CD4-positive, alpha-beta T cell treated with Interleukin-17A for 1 hour (primary cell): ENCODE measurements at places on chromosomes 5 and 9.

- DNase-seq: no peak
Measured at GRCh38 chr9:129867136-129868022, 32.1 kb downstream of the USP20 start.

DNA sequence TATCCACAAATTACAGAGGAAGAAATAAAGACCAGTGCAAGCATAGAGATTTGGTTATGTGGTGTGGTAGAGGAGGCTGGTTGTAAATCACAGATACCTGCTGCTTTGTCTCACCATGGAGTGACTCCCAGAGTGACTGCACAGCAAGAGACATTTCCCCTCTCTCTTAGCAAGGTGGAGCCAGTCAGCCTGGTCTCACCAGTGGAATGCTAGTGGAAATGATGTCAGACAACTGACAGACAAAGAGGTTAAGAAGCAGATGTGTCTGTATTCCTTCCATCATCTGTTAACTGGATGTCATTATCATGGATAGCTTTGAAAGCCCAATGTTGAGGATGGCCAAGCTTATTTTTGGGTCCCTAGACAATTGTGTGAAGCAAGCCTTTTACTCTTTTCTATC lies 509.4 kb upstream of the SEMA6A start:
- DNase-seq: no peak

DNA sequence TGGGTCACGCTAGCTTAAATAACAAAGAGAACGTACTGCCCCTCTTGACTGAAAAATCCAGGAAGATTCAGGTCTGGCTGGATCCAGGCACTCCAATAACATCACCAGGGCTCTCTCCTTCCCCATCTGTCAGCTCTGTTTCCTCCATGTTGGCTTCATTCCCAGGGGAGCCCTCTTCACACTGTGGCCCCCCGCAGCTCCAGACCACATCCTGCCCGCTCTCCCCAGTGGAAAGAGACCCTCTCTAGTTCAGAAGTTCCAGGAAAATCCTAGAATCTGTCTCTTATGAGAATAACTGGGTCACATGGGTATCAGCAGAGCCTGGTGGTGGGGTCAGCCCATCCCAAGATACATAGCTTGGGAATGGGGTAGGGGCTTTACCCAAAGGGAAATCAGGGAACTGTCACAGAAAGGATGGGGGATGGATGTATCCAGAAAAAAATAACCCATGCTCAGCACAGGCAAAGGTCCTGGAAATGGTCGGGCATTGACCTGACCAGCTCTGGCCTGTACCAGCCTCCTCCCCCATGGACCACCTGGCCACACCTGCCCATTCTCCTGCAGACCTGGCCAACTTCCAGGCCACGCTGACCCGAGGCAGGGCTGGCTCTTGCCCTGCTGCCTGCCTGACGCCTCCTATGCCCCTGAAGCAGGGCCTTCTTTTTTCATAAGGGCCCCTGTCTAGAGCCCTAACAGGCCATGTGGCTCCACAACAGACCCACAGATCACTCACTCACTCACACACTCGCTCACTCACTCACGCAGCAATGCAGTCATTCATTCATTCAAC lies 65.9 kb downstream of the COL23A1 start:
- DNase-seq: no peak

DNA sequence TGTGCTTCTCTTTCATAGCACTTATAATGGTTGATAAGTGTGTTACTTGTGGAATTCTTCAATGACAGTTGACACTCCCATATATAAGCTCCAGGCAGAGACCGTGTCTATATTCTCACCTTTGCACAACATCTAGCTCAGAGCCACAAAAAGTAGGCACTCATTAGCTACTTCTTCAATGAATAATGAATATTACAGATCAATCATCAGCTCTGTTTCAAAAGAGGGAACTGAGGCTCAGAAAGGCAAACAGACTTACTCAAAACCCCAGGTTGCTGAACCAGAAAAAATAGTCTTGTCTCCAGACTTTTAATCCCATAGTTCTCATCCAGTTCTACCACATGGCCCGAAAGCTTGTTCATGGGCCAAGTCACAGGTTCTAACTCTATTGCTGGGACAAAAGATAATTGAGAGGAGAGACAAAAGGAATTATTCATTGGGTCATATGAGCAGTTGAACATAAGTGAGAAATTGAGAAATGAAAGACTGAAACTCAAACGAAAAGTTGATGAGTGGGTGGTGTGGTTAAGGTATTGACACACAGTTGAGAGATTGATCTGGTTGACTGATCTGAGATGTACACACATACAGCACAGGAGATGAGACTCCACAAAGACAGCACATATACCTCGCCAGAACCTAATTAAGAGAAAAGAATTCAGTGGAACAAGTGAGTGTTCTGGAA lies 381.6 kb downstream of the EFNA5 start:
- DNase-seq: no peak

GRCh38 chr5:104053353-104053649 lies 490.7 kb upstream of the NUDT12 start:
- DNase-seq: no peak

GRCh38 chr5:124962111-124962510 lies 215.7 kb upstream of the ZNF608 start:
- DNase-seq: no peak

DNA sequence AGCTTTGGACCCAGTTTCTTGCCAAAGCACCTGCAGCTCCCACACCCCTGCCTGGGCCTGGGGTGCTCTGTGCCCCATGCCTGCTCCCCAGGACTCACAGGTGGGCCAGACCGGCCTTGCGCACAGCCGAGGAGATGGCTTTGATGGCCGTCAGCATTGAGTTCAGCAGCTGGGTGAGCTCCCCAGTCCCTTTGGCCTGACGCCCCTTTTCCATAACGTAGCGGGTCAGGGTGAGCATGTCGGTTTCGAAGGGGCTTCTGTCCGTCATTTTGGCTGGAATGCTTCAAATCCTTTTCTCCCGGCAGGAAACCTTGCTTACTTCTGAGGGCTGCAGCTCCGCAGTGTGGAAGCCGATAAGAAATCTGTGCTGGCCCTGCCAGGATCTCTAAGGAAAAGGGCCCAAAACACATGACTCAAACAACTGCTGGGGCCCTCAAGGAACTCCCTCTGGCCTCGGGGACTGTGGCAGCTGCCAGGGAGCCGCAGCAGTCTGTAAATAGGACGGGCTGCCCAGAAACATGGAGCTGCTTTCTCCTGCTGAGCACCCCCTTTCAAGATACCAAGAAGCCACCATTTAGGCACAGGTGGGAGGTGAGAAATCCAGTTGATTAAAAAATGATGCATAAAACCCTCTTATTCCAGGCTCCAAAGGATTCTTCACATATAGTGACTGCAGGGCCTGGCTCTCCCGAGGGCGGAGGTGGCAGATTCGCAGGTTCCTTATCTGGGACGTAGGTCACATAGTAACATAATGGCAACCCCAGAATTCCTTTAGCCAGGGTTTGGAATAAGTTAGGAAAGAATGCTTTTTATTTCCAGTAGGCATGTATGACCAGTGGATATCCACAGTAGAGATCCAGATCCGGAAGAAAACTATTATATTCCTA lies at the start of gene FBP2:
FBP2 (minus strand) TSS at position 366 of the 887 bp plus-strand sequence; CDS start at position 268, 98 bp downstream.
- DNase-seq: no peak

DNA sequence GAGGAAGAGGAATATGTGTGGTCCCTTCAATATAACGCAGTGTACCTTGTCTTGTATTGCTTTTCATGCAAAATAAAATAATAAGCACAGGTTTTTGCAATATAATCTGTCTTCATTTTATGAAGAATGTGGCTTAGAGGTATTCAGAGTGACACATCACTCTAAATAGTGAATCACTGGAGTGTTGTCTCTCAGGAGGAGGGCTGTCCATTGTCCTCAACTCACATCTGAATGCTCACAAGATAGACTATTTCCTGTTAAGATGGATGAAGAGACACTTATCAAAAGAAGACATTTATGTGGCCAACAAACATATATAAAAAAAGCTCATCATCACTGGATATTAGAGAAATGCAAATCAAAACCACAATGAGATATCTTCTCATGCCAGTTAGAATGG lies 1147.5 kb upstream of the C9orf72 start:
- DNase-seq: no peak

GRCh38 chr5:38403406-38403805 lies 145.0 kb downstream of the EGFLAM start:
- DNase-seq: no peak

DNA sequence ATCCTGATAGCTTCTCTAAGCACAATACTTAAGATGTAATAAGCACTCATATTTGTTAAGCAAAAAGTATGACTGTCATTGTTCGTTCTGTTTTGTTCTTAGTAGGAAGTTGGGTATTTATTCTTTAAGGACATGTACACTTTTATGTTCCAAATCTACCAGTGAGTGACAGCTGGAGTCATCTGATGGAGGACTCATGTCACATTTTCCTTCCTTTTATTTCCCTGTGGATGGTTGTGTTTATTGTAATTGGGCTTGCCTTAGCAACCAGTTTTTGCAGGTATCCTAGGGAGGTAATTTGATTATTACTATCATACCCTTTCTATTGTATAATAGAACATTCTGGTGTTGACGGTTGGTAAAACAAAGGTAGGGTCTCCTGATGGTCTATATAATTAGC lies 145.7 kb downstream of the ZSWIM6 start:
- no peak for DNase-seq

DNA sequence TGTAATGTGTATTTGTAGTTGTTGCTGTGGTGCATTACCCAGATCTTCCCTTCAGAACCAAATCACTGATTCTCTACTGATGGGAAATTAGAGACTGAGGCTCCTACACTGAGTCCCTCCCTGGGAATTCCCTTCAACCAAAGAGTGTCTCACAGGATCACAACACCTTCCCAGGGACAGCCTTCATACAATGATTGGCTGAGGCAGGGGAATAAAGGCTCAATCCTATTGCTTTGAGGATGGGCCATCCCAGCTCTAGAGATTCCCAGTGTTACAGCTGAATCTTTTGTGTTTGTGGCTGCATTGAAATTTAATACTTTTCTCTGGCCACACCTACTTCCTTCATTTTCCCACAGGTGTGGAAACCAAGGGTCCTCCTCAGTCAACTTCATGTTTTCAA lies 96.4 kb upstream of the ELL2 start:
- DNase-seq: no peak

DNA sequence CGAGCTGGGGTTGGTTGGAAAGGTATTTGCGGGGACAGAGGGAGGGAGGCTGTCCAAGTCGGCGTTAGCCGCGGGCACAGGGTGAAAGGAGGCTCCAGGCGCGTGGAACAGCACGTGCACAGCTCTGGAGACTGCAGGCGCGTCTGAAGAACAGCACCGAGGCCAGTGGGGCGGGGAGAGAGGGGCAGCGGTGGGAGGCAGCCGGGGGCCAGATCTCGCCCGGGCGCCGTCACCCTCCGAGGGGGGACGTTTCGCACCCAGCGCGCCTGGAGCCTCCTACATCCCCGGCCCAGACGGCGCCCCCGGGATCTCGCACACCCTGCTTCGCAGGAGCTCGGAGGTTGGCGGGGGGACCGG lies 79.6 kb downstream of the NTNG2 start:
- DNase-seq: no peak

DNA sequence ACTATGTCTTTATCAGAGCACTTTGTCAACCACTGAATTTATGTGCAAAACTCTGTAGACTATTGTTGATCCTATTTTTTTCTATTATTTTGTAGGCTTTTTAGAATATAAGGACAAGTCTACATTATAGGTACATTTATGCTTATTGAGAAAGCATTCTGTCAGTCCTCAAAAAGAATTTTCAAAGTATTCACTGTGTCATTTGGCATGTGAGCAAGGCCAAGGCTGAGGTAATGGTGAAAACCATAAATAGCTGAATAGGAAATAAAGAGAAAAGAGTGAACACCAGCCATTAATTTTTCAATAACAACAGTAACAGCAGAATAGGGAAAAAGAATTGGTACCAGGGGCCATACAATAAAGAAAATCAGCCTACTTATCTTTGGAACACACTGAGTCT lies 21.0 kb downstream of the SKIC3 start:
- no peak for DNase-seq

DNA sequence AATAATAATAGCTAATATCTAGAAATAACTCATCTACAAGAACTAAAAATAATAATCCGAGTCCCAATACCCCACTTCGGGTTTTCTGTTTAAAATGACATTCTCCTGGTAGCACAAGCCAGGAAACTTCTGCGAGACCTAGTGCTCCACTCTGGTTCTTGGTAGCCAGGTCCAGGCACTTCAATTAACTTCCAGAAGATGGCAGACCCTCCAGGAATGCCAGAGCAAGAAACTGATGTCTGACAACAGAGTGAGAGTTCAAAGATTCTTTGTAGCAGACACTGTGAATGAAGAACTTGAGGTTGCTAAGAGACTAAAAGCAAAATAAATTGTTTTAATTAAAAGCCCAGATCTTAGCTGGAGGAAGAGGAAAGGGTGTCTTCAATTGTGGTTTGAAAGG lies 1963.3 kb upstream of the CDH9 start:
- no peak for DNase-seq

- no peak for DNase-seq
Measured at GRCh38 chr5:90477073-90477472, 2.4 kb downstream of the POLR3G start.

- DNase-seq: no peak
Measured at GRCh38 chr5:96870094-96871026, 5.9 kb upstream of the ERAP2 start.

GRCh38 chr5:9337928-9338595 lies 207.8 kb downstream of the SEMA5A start:
- no peak for DNase-seq

GRCh38 chr9:137589441-137590122 lies 730 bp downstream of the ZMYND19 start:
- no peak for DNase-seq

GRCh38 chr9:16369427-16369826 lies 501.0 kb downstream of the BNC2 start:
- no peak for DNase-seq

- no peak for DNase-seq
Measured at GRCh38 chr5:91332267-91333045, 50.7 kb downstream of the ARRDC3 start.

DNA sequence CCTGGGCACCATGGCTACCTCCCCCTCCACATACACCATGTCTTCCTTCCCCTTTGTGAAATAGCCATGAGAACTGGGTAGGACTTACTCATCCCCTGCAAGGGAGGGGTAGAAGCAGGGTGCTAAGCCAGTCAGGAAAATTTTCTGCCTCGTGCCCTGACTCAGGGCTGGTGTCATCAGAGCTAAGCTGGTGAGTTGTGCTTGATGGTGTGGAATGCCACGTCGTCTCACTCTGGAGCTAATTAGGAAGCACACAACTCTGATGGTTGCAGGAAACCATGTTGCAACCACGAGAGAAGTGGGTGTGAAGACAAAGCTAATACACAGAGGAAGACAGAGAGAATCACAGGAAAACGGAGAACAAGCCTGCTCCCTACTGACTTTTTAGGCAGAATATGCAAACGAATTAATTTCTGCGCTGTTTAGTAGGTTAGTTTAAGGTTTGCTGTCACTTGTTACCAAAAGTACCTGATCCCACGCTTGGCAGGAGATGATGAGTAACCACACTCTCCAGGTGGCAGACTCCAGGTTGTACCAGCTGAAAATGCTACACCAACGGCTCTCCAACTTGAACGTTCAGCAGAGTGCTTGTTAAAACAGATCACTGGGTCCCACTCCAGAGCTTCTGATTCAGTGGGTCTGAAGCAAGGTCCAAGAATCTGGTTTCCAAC lies 54.5 kb downstream of the STK10 start:
- DNase-seq: peak; percentile 47

DNA sequence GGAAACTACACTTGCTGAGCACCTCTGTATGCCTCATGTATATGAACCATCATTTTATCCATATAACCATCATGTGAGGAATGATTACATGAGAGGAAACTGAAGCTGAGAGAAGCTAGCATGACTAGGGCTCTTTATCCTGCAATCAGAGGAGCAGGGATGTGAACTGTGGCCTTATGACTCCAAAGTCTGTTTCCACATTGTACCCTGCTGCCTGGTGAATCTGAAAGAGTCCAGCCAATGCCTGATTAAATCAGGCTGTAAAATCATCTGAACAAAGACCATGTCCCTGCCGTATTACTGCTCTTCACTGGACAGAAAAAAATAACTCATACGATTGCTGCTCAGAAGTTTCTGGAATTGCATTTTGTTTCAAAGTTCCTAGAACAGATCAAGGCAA lies 67.0 kb downstream of the LPAR1 start:
- no peak for DNase-seq
